ENCODE measurements at places on chromosomes 11 and 22.

- DNase-seq = no peak
These were observed 47.4 kb downstream of the RPS6KA4 start for GRCh38 chr11:64406221-64406946.

GRCh38 chr11:96188243-96189006 is 154.6 kb downstream of the MAML2 start:
- no peak for DNase-seq

- DNase-seq = no peak
These were observed 57.4 kb downstream of the CLMP start for GRCh38 chr11:123137431-123138224.

- DNase-seq = no peak
These were observed 15.9 kb upstream of the ABTB2 start for GRCh38 chr11:34373727-34374126.

DNA sequence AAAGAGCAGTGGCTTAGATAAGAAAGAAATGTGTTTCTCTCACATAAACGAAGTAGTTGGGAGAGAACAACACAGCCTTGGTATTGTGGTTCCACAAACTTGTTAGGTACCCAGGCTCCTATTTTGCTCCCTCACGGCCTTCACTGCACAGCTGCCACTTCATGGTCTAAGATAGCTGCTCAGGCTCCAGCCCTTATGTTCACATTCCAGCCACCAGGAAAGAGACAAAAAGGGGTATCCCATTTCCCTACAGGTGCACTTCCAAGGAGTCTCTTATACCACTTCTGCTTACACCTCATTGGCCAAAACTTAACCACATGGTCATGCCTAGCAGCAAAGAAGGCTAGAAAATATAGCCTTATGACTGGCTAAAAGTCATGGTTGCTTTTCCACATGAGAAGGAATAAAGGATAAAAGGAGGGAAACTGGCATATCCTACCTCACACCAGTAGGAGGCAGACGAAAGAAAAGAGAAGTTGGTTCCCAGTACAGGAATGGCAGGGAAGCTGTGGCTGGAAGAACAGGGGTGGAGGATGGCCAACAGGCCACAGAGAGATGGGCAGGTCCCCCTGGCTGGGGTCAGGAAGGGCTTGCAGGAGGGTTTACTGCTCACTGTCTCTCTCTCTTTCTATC is 5.4 kb upstream of the HDHD5 start:
- no peak for DNase-seq

DNA sequence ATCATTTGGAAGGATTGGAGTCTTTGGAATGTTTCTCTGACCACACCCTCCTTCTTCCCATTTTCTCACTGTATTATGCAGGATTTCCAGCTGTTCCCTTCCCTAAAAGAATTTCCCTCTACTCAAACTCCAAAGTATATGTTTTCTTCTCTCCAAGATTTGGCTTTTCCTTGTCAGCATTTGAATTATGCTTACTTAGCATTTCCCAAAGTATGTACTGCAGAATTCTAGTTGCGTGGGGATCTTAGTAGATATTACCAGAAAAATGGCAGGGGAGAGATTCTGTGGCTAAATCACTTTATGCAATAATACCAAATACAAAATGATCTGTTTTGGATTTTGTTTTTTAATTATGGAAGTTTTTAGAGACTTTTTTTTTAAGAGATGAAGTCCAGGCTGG is 142.3 kb downstream of the OR4C45 start:
- no peak for DNase-seq

GRCh38 chr22:47090591-47091245 is 328.3 kb downstream of the TBC1D22A start:
- DNase-seq = no peak

GRCh38 chr11:130912552-130912951 is 3.7 kb downstream of the SNX19 start:
- DNase-seq = no peak

GRCh38 chr11:477052-477715 is 27.1 kb downstream of the PTDSS2 start:
- DNase-seq = no peak

GRCh38 chr11:79152511-79152910 is 288.3 kb downstream of the TENM4 start:
- DNase-seq = no peak

- no peak for DNase-seq
These were observed 535.1 kb upstream of the CHORDC1 start for GRCh38 chr11:90757849-90758494.

- no peak for DNase-seq
These were observed 4.9 kb downstream of the ZFTA start for GRCh38 chr11:63763496-63764339.

GRCh38 chr11:4713241-4713640 is 8.7 kb downstream of the MMP26 start:
- DNase-seq = no peak

GRCh38 chr11:120205596-120206161 is 5.2 kb upstream of the OAF start:
- no peak for DNase-seq

DNA sequence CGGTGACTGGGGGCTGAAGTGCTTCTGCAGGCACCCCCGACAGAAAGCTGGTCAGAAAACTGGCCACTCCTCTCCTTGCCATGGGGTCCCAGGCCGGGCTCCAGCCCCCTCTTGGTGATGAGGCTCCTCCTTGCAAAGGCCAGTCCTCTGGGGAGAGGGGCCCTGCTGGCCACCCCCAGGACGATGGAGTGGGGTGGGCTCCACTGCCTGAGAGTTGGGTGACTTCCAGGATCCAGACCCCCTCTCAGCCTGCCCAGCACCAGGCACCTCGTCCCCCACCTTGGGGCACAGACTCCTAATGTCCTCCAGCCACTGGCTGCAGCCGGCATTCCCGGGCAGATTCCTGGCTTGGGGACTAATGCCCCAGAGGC is 441 bp upstream of the RPS6KA4 start:
- DNase-seq = no peak

DNA sequence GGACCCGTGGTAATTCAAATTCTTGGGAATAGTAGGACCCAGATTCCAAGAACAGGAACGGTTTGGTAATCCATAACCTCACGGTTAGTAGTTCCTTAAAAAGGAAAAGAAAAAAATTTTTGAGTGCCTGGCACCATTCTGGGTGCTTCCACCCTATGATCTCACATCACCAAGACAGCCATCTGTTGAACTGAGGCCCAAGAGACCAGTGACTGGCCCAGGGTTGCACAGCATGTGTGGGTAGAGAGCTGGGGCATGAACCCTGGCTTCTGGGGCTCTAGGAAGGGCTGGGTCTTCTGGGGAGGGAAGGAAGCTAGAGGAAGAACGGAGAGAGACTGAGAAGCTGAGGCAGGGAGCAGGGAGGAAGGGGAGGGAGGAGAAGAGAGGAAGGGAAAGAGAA is 4.7 kb upstream of the SPI1 start:
- no peak for DNase-seq

DNA sequence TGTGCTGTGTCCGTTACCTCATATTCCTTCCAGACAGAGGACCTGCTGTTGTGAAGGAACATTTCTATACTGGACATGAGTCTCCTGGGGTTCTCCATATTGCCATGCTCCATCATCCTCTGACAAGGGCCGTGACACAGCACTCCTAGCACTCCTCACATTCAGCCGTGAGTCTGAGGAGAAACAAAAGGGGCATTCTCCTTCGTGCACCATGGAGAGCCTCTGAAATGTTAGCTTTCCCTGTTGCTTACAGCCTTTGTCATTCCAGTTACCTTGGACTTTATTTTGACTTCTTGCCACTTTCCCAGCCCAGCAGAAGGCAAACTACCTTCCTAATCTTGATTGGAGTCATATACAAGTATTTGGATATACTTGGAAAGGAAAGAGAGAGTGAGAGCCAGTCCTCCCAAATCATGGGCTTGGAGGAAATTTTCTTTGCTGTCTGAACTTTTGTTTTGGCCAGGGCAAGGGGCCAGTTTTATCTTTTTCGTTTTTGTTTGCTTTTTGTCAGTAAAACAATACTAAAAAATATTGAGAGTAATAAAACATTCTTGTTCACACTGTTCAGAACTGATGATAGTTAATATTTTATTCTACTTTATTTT is 29.1 kb upstream of the TECTA start:
- DNase-seq = no peak

- DNase-seq = no peak
These were observed 620 bp upstream of the ATG2A start for GRCh38 chr11:64917663-64917995.

DNA sequence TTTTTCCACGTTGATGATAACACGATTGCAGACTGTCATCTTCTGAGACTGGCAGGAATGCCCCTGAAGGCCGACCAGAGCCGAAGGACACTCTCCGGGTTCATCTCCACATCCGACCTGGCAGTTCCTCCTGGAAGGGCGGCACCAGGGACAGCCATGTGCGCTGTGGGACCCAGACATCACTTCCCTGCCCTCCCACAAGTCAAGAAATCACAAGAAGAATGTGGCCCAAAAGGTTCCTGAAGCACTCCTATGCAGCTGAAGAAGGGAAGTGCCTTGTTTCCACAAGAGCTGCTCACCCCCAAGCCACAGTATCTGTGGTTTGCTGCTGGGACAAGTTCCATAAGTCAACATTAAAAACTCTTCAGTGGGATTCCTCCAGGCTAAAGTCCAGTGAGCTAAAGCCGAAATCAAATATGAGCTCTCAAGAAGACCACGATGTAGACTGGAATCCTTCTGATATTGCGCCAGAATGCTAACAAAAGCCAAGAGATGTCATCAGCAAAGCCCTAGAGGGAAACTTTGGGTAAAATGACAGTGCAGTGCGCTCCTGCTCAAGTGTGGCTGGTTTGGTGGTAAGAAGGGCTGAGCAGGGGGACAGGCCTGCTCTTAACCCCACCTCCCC is 21.2 kb downstream of the PACSIN2 start:
- no peak for DNase-seq

GRCh38 chr11:129881570-129882170 is 13.7 kb downstream of the NFRKB start:
- DNase-seq = no peak

DNA sequence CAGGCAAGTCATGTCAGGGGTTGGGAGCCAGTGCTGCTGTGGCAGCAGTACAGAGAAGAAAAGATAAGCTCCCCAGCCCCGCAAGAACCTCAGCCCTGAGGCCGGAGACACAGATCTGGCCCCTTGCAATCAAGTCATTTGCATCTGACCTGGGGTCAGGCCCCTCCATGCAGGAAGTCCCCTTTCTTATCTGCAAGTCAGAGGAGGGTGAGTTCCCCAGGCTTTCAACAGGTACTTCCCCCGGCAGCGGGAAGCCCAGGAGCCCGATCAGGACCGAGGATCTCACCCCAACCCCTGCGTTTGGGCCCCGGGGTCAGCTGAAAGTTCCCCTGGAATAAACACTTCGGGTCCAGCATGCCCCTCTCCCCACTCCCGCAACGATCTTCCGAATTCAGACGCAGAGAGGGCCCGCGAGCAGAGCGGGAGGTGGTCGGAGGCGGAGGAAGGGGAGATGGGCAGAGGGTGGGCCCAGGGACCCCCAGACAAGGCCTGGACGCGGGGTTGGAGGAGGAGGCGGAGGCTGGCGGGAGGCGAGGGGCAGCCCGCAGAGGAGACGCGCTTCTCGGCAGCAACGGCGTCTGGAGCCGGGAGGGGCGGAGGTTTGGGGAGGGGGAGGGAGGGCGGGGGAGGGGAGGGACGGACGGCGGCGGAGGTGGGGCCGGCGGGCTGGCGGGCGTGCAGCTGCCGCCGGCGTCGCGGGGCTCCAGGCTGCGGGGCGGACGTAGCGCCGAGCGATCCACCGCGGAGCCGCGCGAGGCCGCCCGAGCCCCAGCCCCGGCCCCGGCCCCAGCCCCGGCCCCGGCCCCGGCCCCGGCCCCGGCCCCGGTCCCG is at the start of gene TSPAN18:
Gene TSPAN18 (plus strand): TSS at position 680 of the 831 bp plus-strand sequence. CDS start 179,455 bp downstream, outside the sequence.
- no peak for DNase-seq

GRCh38 chr11:70861559-70861958 is 390.8 kb downstream of the SHANK2 start:
- DNase-seq = no peak

GRCh38 chr11:206002-206384 is 1.2 kb downstream of the BET1L start:
- no peak for DNase-seq

GRCh38 chr22:37999640-38000272 is 15.4 kb upstream of the SOX10 start:
- DNase-seq = no peak

- DNase-seq = no peak
These were observed 87.8 kb upstream of the CLNS1A start for GRCh38 chr11:77725433-77725832.

GRCh38 chr11:46006418-46007070 is 84.1 kb downstream of the LARGE2 start:
- no peak for DNase-seq

GRCh38 chr11:46149826-46150225 is 28.6 kb upstream of the PHF21A start:
- no peak for DNase-seq

DNA sequence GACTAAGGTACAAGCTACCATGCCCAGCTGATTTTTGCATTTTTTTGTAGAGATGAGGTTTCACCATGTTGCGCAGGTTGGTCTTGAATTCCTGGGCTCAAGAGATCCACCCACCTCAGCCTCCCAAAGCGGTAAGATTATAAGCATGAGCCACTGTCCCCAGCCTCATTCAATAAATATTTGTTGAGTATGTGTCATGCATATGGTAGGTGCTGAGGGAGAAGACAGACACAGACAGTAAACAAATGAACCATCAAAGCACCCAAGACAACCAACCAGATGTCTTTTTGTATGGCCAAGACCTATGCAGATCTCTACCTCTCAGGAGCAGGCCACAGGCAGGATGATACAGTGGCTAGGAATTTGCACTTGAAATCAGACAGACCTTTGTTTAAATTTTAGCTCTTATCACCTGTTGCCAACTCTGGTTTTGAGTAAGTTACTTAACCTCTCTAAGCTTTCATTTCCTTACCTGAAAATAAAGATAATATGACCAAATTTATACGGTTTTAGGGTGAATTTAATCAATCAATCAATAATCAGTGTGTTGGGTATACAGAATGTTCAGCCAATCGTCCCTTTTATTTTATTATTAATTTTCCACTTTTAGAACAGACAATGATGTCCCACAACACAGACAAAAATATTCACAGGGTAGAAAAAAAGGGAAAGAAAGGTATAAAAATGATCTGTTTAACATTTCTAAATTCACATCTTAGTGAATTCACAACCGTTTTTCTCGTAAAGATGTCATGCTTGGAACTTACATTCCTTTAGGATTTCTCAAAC is 128.2 kb downstream of the SGSM3 start:
- no peak for DNase-seq

DNA sequence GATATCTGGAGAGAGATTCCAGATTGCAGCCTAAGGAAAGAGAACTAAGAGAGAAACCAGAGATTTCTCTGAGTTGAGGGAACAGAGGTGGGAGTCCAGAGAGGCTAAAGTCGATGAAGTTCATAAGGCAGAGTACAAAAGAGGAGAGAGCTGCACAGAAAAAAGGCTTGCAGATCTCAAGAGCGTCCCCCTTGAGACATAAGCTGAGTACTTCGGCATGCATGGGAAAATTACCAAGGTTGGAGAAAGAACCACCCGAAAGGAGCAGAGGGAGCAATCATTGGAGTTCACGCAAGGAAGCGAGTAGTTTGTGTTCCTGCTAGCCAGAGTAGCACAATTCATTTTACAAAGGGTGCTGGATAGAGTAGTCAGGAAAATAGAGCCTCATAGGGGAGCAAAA is 293.5 kb downstream of the TMEM135 start:
- no peak for DNase-seq

- DNase-seq = no peak
These were observed 102.1 kb downstream of the ARHGAP32 start for GRCh38 chr11:129090056-129090455.

GRCh38 chr11:64253481-64253880 is 2.2 kb downstream of the PLCB3 start:
- no peak for DNase-seq
